Hematopoietic multipotent progenitor cell treated with erythropoietin and hydrocortisone succinate and interleukin-3 and kit ligand, for 6 days (in vitro differentiated cells): ENCODE measurements at places on chromosomes 7 and 10.

DNA sequence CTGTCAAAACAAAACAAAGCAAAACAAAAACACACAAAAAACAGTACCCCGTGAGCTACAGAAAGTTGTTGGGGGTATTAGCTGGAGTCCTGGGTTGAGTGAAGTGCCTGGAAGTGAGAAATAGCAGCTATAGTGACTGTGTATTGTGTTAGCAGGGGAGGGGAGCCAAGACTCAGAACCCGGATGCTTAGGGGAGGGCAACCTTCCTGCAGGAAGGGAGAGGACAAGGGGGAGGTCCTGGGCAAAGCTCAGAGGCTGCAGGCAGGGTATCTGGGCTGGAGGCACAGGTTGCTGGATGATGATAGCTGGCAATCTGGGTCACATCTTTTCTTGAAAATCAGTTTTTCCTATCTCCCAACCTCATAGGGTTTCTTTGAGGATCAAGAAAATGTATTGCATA, 75.8 kb upstream of the PARD3 start:
- DNase-seq: no peak

DNA sequence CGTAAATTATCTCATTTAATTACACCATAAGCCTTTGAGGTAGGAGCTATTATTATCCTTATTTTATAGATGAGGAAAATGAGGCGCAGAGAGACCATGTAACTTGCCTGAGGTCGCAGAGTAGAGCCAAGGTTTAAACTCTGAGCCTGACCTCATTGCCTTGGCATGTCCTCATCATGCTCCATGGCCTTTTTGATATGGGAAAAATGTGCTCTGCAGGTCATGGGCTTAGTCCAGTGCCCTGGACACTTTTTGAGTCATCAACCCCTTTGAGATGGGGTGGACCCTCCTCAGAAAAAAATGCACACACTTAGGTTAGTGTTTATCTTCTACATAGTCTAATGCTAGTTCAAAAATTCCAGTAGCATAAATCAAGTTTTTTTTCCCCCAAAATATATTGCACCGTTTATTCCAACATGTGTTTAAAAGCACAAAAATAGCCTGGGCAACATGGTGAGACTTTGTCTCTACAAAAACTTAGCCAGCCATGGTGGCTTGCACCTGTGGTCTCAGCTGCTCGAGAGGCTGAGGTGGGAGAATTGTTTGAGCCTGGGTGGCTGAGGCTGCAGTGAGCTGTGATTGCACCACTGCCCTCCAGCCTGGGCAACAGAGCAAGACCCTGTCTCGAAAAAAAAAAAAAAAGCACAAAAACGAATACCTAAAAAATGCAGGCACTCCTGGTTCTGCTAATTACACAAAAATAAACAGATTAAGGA, 28.6 kb upstream of the TMEM178B start:
- no peak for DNase-seq

DNA sequence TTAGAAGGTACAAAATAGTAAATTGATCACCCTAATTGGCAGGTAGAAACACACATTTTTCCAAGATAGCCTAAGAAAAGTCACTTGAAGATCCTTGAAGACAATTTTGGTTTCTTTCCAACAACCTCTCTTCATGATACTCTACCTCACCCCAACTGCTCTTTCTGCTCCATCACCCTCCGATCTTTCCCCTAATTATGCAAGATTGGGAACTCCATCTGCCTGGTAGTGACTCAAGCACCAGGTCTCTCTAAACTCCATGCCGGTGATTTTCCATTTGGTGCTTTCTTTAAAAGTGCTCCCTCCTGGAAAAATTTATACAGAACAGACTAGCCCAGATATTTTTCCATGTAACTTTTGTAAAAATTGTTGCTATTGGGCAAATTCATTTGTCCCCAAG, 1.1 kb upstream of the AKR1B1 start:
- DNase-seq: no peak

GRCh38 chr7:51141451-51142003, 175.1 kb downstream of the COBL start:
- peak; percentile 69 for DNase-seq

- no peak for DNase-seq
These were observed 191.3 kb upstream of the RHOBTB1 start for GRCh38 chr10:61135276-61135721.

GRCh38 chr7:142228537-142229104, 29.2 kb downstream of the PRSS58 start:
- DNase-seq: no peak

GRCh38 chr7:114209968-114210367, 204.6 kb upstream of the FOXP2 start:
- DNase-seq: no peak

DNA sequence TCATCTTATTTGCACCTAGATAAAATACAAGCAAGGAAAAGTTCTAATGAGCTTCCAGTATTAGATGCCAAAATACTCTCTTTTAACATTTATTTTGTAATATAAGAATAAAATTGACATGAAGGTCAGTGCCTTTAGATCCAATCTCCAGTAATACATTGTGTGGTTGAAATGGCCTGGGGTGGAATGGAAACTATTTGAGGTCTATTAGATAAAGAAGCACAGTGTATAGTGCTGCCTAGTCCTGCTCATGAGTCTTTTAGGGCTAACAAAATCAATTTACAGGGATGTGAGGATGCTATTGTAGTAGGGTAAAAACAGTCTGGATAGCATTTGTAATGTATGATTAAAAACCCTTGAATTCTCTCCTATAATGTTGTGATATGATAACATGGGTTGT, 84.5 kb upstream of the ETV1 start:
- no peak for DNase-seq

DNA sequence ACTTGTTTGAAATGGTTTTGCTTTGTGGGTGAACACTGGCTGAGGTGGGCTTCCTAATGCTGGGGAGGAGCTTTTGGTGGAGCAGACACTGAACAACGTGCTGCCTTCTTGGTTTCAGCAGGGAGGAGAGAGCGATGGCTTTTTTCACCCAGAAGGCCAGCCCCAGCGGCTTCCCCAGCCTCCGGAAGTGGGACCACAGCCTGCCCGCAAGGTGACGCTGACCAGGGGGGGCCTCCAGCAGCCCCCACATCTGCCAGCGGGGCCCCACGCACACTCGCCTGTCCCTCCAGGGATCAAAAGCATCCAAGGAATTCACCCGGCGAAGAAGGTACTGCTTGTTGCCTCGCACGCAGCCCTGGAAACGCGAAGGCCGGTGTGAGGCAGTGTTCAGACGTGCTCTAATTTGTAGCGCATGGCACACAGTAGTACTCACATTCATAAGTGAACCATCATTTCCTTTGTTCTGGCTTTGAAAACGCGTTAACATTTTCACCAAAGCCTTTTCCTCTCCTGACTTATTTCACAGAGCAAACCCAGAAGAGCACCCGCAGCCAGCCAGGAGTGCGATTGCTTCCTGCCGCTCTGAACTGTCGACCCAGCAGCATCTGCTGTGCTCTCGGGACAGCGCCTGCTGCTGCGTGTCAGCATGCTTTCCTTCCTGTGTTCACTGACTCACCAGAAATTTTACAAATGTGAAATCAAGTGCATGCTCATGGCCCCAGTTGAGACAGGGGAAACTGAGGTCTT, 48.4 kb downstream of the SHH start:
- DNase-seq: peak; percentile 40
